ENCODE measurements at places on chromosomes 5 and 9. TPM values are rescaled to one million over a fixed set of nuclear protein-coding genes. Genes with fewer than 3 reads are reported as not detected.

DNA sequence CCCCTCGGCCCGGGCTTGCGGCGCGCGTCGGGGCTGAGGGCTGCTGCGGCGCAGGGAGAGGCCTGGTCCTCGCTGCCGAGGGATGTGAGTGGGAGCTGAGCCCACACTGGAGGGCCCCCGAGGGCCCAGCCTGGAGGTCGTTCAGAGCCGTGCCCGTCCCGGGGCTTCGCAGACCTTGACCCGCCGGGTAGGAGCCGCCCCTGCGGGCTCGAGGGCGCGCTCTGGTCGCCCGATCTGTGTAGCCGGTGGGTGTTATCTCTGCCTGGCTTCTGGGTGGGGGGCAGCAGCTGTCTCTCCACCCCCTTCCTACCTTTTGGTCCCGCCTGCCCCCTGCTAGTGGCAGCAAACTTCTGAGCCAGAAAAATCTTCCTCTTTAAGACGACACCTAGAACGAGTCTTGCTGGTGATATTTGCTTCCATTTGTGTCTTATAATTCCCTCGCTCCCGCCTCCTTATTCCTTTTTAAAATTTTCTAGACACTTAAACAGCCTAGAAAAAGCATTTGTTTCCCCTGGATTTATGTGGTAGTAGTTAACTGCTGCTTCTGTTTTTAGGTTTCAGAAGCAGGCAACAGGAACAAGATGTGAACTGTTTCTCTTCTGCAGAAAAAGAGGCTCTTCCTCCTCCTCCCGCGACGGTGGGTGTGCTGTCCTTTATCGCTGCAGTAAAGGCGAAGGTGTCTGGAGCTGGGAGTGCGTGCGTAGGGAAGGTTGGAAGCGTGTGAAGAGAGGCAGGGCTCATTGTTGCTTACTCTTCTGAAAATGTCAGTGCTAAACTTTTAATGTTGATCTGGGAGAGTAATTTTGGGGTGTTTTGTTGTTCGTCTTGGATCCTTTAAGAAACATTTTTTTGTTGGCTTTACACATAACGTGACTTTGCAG, 554 bp downstream of the JAK2 start:
- H3K27me3 ChIP-seq = no peaks in the 10 kb centered on the region
- no peak overlapping the region for H3K4me3 ChIP-seq
- H3K36me3 ChIP-seq = peaks cover 10% of the 10 kb centered on the region
- H3K27ac ChIP-seq = peak overlapping the region; percentile 89
- H3K4me1 ChIP-seq = peaks cover 49% of the 10 kb centered on the region

Gene PCDHB11
- total RNA-seq = not detected

DNA sequence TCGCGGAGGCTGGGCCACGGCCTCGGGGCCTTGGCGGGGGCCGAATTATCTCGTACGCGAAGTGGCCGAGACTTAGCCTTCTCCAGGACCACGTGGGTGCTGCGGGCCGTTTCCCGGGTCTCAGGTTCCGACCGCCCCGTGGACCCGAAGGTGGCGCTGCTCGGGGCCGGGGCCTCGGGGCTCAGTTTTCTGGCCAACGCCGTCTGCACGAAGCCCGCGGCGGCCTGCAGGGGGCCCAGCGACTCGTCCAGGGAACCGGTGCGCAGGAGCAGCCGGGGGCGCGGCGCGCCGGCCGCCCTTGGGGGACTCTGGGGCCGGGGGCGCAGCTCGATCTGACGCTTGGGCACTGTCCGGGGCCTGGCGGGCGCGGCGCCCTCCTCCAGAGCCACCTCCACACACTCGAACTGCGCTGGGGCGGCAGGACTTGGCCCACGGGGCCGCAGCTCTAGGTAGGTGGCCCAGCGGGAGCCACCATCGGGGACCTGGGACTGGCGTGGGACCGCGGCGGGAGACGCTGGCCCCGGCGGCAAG, 716 bp downstream of the PROB1 start:
- peaks cover 68% of the 10 kb centered on the region for H3K4me1 ChIP-seq
- peak overlapping the region; percentile 97 for H3K4me3 ChIP-seq
- no peak overlapping the region for H3K27ac ChIP-seq

DNA sequence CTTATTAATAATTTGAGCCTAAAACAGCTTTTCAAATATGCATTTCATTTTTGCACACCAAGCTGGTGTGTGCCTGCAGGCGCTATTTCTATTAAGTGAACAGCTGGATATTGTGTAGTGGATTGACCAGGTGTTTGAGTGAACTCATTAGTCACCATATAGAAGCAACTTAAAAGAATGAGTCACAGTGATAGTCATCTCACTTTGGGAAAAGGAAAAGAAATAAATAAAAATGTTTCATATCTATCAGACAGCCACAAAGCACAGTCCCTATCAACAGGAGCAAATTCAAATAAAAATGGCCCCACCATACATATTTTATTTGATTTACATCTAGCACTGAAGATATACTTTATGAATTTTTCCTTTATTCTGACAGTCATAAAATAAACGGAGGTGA, 456.5 kb upstream of the CDH9 start:
- H3K4me1 ChIP-seq = no peaks in the 10 kb centered on the region
- no peaks in the 10 kb centered on the region for H3K27me3 ChIP-seq
- H3K4me3 ChIP-seq = no peak overlapping the region

DNA sequence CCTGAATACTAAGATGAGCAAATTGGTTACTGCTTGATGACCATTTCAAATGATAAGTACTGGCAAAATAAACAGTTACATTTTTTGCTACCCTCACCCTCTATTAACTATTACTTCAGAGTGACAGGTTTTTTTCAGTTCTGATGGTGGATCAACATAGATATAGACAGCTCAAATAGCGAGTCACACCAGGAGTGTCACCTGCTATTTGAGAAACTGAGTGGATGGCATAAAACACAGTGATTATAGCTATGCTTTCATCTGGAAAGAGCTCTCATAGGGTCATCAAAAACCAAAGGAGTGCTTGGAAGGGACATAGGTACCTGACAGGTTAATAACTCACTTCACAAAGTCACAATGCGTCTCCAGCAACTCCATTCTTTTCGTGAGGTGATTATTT, 244.5 kb upstream of the C9orf72 start:
- no peaks in the 10 kb centered on the region for H3K36me3 ChIP-seq
- no peaks in the 10 kb centered on the region for H3K27me3 ChIP-seq
- H3K4me3 ChIP-seq = no peak overlapping the region
- DNase-seq = no peak
- H3K27ac ChIP-seq = no peak overlapping the region

DNA sequence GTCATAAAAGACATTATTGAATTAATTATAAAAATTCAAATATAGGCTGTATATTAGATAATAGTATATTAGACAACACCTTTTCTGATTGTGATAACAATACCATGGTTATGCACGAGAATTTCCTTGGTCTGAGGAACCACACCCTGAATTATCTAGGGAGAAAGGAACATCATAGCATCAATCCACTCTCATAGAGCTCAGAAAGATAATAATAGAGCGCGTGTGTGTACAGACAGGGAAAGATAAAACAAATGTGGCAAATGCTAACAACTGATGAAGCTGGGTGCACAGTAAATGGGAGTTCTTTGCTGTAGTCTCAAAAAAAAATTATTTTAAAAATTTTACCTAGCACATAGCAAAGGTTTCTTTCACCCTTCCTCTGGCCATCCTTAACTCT, 143.5 kb downstream of the CDK5RAP2 start:
- H3K36me3 ChIP-seq = peaks cover 27% of the 10 kb centered on the region
- no peak overlapping the region for H3K4me3 ChIP-seq
- peaks cover 7% of the 10 kb centered on the region for H3K4me1 ChIP-seq
- H3K27me3 ChIP-seq = no peaks in the 10 kb centered on the region
- no peak for DNase-seq

Gene MSMP
- total RNA-seq = not detected
